ENCODE measurements at places on chromosomes 4 and X.

GRCh38 chr4:25457053-25457715 lies 80.1 kb downstream of the ANAPC4 start:
- DNase-seq: no peak

DNA sequence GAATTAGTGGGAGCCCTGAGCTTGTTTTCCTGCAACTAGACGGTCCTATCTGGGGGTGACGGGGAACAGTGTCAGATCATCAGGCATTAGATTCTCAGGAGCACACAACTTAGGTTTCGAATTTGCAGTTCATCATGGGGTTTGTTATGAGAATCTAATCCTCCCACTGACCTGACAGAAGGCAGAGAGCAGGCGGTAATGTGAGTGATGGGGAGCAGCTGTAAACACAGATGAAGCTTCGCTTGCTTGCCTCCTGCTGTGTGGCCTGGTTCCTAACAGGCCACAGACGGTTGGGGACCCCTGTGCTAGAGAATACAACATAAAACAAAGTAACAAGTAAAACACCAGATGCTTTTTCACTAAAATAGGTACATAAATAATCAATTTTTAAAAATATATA lies 86.2 kb upstream of the BLTP1 start:
- no peak for DNase-seq

DNA sequence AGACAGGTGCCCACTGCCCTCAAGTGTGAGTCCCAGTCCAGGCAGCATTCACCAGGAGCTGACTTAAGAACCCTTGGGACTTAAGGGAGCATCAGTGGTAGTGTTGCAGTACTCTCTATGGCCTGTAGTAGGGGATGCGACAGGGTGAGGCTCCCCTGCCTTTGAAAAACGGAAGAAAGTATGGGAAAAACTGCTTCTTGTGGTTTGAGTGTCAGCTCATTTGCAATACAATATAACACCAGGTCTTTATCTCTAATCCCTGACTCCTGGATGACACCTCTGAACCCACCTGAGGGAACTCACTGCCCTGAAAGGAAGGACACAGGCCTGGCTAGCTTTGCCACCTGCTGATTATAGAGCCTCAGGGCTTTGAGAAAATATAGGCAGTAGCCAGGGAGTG lies 176.0 kb downstream of the SMARCA1 start:
- no peak for DNase-seq

DNA sequence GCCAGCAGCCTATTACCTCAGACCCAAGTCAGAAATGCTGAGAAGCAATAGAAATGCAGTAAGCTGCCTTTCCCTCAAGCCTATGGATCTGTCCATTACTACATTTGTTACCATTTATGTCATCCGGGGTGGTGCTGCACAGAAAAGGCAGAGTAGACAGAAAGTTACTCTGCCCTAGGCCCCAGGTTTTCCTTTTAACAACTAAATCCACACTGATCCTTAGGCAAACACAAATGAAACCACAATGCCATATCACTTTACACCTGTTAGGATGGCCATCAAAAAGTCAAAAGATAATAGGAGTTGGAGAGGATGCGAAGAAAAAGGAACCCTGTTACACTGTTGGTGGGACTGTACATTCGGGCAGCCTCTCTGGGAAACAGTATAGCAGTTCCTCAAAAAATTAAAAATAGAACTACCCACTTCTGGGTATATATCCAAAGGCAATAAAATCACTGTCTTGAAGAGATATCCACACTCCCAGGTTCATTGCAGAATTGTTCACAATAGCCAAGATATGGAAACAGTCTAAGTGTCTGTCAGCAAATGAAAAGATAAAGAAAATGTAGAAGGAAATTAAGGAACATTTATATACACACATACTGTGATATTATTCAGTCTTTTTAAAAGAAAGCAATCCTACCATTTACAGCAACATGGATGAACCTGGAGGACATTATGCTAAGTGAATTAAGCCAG lies 186.3 kb downstream of the NWD2 start:
- DNase-seq: no peak

DNA sequence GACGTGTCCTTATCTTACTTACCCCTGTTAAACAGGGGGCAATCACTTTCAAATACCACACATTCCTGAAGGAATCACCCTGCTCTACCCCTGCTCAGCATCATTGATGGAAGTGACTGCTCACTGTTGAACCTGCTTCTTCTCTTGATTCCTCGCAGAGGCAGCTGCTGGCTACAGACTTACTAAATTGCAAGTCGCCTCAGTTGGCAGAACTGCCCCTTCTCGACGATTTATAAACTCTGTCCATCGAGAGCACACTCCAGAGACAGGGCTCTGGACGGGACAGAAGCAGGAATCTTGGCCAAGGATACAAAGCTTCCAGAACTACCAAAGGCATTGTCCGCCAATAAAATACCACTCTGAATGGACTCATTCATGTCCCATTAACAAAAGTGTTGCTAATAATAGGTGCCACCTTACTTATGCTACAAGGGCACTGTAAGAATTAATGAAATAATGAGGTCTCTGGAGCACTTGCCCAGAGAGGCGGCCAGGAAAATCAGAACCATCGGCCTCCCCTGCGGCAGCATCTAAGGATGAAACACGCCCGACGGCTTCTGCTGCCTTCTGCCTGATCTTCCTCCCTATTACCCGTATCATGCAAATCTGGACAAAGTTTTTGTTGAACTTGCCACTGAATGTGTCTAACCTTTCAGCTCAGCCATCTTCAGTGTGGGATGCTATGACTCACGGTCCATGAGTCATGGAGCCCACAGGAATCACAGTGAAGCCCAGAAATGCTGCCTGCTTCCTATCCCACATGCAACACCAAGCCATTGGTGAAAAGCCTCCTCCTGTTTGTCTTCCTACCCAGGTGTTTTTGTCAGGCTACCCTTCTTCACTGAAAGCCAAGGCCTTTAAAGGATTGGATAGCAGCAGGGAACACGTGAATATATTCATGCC lies 164.9 kb downstream of the MAML3 start:
- DNase-seq: no peak

DNA sequence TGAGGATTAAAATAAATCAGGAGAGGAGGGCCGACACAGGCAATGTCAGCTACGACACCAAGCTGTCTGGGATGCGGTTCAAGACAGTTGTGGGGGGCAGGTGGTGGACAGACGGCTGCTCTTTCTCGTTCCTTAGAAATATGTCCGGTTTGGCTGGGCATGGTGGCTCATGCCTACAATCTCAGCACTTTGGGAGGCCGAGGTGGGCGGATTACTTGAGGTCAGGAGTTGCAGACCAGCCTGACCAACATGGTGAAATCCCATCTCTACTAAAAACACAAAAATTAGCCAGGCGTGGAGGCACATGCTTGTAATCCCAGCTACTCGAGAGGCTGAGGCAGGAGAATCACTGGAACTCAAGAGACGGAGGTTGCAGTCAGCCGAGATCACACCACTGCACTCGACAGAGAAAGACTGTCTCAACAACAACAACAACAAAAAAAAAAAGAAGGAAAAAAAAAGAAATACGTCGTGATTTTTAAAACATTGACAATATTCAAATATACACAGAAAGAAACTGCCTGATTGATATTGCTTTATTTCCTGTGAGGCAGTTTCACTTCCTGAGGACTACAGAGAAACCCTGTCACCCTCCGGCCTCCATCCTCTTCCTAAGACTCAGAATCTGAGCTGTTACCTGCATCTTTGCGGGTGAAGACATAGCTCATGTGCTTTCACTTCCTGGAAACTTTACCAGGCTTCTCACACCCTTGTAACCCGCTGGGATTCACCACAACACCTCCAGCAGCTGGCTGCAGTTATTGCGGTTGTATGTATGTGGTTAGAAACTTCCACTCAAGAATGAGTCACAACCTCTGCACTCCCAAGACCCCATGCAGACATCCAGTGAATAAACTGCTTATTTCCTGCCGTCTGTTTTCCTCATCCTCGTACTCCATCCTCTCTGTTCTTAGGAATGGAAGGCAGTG lies 63.8 kb upstream of the STS start:
- peak; percentile 58 for DNase-seq

- DNase-seq: no peak
Measured at GRCh38 chrX:37000140-37000539, 8.0 kb upstream of the FAM47C start.

GRCh38 chr4:69785211-69785831 lies 24.9 kb upstream of the SULT1B1 start:
- DNase-seq: no peak

DNA sequence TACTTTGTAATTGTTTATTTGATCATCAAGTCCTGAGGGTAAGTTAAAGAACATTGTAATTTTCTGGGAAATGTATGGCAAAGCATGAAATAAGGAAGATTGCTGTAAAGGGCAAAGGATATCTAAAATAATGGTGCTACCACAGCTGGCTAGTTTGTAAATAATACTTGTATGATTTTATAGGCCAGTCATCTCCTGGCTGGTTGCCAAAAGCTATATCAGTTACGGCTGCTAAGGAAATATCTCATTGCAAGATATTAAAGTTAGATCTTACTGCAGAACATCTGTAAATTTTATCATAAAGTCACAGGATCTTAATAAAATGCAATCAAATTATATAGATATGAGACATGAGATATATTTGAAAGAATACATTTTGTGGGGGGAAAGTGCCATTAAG lies 150.8 kb upstream of the CXCL13 start:
- no peak for DNase-seq

DNA sequence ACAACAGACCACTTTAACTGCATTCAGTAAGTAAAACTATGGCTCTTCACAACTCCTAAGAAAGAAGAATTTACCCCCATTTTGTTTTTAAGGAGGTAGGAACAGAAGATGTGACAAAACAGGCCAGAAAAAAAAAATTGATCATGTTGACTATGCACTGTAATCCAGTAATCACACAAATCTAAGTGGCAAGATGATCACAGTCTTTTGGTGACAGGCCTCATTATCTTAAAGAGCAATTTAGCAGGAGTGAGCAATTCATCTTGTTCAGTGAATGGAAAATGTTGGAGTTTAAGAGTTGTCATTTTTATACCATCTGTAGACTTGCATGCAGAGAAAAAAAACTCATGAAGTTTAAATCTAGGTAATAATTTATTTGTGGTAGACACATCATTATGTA lies 115.1 kb downstream of the SLC39A8 start:
- no peak for DNase-seq

- no peak for DNase-seq
Measured at GRCh38 chr4:36111172-36111571, 133.1 kb downstream of the ARAP2 start.

DNA sequence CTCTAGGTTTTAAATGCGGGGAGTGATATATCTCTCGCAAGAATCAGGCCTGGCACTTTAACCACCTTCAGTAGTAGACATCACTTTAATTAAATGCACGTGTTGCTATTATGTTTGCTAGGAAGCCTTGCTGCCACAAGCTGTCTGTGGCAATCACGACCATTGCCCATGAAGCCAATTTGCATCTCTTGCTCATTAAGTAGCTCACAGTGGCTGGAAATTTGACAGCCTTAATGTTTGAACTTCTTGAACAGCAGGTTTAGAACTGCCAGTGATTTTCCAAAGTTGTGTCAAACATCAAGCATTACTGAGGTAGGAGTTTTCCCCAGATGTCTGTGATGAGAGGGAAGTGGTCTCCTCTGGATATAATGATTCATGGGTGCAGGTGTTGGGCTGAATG lies 642.3 kb upstream of the CPEB2 start:
- no peak for DNase-seq

DNA sequence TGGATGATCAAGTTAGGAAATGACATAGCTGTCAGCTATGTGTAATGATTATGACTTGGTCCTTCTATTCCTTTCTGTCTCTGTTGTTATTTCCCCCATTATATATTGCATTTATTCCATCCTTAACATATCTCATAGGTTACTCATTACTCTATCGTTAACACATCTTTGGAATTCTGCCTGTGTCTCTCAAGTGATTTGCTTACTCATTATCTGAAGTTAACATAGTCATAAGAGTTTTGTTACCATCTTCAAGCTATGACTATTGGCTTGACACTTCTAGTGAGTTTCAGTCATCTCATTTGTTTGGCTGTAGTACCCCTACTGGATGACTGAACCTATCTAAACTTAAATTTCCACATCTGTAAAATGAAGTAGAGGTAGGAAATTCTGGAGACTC lies 286.1 kb upstream of the PPP1R2C start:
- DNase-seq: no peak

DNA sequence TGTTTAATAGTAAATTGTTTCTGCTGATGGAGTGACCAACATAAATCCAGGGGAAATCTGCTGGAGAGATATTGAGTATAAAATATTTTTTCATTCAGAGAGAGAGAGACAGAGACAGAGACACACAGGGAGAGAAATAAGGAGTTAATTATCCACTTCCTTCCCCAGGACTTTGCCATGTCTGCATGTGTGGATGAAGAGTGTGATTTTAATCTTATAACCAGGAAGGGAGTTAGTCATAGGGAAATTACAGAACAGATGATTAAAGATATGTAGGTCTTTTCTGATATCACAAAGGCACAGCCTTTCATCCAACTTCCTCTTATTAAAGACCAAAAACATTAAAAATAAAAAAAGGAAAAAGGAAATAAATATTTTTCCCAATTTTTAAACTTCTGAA lies 526.3 kb downstream of the SPRY1 start:
- no peak for DNase-seq

GRCh38 chr4:187128976-187129375 lies 405.3 kb upstream of the FAT1 start:
- DNase-seq: no peak

- DNase-seq: no peak
Measured at GRCh38 chr4:1315836-1316536, 26.3 kb downstream of the MAEA start.

DNA sequence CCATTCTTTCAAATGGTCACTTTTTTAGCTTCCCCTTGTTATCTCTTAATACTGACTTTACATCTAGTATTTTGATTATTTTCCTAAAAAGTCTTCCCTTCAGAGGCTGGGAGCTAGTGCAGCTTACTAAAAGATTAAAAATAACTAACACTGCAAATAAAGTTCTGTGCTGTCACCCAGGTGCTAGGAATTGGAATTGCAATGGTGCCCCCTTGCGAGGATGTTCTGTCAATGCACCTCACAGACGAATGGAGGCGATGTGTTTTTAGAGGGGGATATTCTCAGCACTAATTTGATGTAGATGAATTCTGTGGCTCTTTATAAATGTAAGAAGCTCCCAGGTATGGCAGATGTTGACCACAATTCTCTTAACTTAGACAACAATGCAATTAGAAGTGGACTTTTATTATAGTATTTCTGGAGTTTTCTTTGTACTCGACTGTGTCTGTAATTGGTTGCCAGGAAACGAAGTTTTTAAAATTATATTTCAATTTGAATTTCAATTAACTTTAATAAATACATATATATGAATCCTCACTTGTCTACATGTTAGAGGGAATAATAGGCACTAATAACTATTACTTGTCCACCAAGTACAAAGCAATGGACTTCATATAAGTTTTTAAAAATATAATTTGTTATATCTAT lies 22.0 kb upstream of the SMIM31 start:
- peak; percentile 51 for DNase-seq

GRCh38 chr4:39484582-39485272 lies 25.9 kb downstream of the LIAS start:
- no peak for DNase-seq
